ENCODE measurements at places on chromosomes 6 and 20.
A peak's percentile ranks its signal among the peaks of the same experiment; 100 is the strongest.

DNA sequence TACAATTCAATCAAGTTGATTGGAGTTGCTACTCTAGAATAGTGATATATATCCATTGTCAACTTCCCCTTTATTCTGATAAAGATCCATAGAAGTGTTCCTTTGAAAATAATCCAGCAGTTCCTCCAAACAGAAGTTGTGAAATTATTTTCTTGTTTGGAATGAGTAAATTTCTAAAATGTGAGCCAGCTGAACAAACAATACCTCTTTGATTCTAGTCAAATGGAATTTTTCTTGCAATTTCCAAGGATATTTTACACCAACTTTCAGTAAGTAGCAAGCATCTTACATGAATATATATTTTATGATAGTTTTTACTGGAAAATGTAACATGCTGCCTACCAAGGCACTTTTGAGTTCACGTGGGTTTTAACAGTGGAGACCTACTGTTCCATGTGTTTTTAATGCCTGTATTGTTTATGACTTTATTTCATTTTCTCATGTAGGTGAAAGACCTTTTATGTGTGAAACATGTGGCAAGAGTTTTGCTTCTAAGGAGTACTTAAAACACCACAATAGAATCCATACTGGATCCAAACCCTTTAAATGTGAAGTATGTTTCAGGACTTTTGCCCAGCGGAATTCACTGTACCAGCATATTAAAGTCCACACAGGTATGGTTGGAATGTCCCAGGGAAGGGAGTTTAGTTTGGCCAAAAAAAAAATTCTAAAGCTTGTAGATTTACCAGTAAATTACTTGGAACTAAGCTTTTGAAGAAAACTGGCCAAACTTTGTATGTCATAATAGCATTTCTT, 6.5 kb downstream of the GZF1 start:
- DNase-seq = no peak

GRCh38 chr6:101706576-101706975, 313.1 kb downstream of the GRIK2 start:
- DNase-seq = no peak

DNA sequence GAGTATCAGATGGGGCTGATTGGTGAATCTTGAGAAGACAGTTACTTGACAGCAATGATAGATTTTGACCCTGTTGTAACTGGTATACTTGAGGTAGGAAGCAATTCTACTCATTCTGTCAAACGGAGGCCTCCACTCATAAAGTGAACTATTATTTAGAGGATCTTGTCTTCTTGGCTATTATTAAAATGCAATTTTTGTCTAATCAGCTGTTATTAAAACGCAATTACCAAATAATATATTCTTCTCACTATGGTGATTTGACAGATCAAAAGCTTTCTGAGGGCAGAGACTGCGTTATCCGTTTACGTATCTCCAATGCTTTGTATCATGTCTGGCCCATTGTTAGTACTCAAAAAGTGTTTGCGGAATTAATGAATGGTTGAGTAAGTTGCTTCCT, 120.7 kb downstream of the MACROD2 start:
- no peak for DNase-seq

GRCh38 chr6:138088326-138088762, 18.9 kb downstream of the PERP start:
- peak; percentile 71 for DNase-seq

DNA sequence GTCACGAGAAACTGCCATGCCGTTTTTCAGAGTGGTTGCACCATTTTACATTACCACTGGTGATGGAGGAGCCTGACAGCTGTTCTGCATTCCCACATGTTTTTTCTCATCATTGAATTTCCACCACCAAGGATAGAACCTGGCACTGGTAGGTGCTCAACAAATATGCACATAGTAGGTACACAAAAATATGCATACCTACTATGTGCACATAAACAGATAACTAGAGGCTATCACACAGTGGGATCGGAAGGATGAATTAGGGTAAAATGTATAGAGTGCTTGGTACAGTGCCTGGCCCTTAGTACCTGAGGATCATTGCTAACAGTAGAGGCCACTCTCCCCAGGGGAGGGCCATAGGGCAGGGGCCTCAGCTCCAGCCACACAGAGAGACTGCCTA, 47.0 kb downstream of the SLC2A10 start:
- DNase-seq = no peak

- DNase-seq = no peak
These were observed 37.8 kb downstream of the RAB44 start for GRCh38 chr6:36735110-36736071.

GRCh38 chr20:47221036-47221625, 135.4 kb downstream of the ZMYND8 start:
- no peak for DNase-seq
